HCEC 1CT (cell line): ENCODE measurements at places on chromosomes 16 and 17.

- peak; percentile 90 for DNase-seq
These were observed 260.4 kb upstream of the TBX2 start for GRCh38 chr17:61139219-61139618.

GRCh38 chr17:68732301-68732749 is 131.2 kb upstream of the FAM20A start:
- DNase-seq, result no peak

DNA sequence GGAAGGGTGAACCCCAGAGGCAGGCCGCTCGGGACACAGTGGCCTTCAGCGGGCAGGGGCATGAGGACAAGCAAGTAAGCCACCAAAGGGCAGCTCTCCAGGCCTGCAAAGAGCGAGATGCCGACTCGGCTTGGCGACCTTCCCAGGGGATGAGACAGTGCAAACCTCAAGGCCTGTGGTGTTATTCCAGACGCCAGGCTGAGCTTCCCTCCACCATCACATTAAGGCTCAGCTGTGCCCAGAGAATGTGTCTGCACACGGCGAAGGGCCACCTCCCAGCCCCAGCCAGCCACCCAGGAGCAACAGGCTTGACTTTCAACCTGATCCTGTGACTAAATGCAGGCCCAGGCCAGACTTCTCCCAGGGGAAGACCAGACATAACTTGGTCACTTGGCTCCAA is 251.4 kb downstream of the SOX9 start:
- peak; percentile 49 for DNase-seq

DNA sequence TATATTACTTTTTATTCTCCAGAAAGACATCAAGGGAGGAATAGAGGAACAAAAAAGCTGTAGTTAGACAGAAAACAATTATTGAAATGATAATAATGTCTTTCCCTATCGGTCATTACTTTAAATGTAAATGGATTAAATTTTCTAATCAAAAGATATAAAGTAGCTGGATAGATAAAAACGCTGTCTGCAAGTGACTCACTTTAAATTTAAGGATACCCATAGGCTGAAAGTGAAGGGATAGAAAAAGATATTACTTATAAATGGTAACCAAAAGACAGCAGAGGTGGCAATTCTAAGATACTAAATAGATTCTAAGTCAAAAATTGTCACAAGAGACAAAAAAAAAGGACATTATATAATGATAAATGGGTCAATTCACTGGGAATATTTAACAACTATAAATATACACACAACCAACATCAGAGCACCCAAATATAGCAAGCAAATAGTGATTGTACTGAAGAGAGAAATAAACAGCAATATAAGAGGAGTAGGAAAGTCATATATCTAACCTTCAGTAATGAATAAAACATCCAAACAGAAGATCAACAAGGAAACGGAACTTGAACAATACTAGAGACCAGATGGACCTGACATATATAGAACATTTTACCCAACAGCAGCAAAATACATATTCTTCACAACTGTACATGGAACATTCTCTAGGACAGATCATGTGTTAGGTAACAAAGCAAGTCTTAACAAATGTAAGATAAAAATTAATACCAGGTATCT is 116.9 kb downstream of the BRIP1 start:
- DNase-seq, result no peak

DNA sequence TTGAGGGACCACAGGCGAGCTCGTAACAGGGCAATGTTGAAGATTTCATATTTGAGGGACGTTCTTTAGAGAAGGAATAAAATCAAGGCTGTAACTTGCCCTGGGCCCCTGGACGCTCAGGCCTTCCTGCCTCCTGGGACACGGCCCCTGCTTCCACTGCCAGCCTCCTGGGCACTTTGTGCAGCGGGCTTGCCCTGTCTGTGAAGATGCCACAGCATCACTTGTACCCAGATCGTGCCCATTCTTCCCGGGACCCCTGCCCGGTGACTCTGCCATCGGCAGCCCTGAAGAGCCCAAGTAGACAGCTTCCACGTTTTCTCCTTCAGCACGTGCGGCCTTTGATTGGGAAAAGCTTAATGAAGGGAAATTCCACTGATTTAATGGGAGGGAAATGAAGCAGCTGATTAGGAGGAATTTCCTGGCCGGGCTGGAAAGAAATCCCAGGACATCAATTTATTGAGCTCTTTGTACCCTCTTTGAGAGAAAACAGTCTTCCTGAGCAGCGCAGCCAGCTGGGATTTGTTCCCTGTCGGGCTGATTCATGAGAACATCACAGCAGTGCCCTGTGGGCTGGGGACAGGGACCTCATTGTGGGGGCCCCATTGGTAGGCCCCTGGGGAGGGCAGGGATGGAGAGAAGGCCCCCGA is 71.5 kb downstream of the CRISPLD2 start:
- no peak for DNase-seq

GRCh38 chr16:57245472-57246113 is 534 bp downstream of the ARL2BP start:
- DNase-seq, result no peak

GRCh38 chr17:31877911-31878702 is 19.1 kb upstream of the COPRS start:
- DNase-seq, result no peak

DNA sequence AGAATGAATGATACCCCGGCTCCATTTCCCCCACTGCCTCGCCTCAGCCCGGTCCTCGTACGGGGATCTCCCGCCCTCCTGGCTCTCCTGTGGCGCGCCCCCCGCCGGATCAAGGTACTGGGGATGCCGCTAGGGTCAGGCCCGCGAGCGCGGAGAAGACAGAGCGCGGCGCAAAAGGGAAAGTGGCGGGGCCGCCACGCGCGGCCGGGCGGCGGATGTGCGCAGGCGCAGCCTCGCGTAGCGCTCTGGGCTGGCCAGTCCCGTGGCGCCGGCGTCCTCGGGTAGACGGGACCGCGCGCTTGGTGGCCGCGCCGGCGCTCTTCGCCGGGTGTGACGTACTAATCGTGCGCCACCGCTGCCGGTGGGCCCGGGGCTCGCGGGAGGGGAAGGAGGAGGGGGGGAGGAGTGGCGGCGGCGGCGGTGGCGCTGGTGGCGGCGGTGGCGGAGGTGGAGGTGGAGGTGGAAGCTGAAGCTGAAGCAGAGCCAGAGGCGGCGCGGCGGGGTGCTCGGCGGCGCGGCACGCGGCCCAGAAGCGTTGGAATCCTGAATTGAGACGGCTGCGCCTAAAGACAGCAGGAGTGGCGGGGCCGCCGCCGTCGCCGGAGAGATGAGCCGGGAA is at the start of gene SENP3:
SENP3 (plus strand) TSS at position 331 of the 619 bp plus-strand sequence. CDS start 1,158 bp downstream, outside the sequence.
- peak; percentile 81 for DNase-seq

DNA sequence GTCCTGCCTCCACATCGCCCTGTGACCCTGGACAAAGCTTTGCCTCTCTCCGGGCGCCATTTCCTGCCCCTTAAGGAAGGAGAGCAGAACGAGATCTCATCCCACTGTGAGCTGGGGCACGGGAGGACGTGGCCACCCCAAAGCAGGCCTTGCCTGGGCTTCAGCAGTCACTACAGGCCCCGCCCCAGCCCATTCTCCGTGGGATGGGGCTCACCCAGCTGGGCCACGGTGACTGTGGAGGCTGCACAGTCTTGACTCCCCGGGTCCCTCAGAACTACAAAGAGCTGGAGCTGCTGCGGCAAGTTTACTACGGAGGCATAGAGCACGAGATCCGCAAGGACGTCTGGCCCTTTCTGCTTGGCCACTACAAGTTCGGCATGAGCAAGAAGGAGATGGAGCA is 28.2 kb downstream of the MNT start:
- DNase-seq, result no peak

GRCh38 chr17:47990962-47991731 is 20.2 kb downstream of the CDK5RAP3 start:
- DNase-seq, result peak; percentile 62

DNA sequence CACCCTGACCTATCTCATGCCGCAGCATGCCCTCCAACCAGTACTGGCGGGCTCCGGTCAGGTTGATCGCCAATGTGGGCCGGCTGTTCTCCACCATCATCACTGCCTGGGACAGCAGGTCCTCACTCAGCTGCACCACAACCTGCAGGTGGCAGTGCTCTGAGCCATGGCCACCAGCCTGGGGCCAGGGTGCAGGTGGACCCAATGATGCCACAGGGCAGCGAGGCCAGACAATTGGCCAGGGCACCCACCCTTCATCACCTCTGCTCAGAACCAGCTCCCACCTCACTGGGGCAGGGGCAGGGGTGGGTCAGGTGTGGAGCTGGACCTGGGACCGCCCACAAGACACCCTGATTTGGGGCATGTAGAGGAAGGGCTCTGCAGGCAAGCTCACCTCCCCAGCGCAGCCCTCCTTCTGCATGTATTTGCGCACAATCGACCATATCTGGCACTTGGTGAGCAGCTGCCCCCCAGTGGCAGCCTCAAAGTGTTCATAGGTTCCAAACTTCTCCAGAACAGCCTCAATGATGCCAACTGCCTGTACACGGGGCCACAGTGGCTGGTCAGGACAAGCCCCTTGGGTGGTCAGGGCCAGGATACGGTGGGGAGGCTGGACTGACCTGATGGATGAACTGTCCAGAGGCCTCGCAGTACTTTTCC is 4.2 kb downstream of the MATCAP1 start:
- no peak for DNase-seq

GRCh38 chr16:72845322-72846020 is 202.5 kb downstream of the ZFHX3 start:
- DNase-seq, result no peak

DNA sequence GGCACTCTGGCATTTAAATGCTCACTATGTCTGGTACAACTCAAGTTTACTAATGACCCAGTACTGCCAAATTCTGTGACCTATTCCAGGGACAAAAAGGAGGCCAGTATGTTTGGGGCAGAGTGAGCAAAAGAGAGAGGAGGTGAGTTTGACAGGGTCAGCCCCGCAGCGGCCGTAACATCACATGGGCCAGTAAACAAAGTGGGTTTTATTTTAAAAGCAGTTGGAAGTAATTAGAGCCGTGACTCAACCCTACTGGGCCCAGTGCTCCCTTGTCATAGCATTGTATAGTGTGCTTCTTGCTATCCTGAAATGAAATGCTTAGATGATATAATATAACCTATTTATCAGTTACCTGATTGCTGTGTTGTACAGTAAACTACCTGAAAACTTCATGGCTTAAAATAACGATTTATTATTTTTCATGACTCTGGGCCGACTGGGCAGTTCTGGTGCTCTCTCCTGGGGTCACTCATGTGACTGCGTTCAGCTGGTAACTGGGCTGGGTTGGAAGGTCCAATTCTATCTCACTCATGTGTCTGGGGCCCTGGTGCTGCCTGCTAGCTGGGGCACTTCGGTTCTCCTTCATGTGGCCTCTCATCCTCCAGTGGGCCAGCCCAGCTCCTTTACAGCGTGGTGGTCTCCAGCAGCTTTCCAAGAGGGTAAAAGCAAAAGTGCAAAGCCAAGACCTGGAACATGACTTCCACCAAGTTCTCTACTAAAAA is 27.4 kb downstream of the IQCK start:
- DNase-seq, result no peak
